Upper lobe of right lung (tissue), 1 donor: ENCODE measurements at places on chromosomes 12 and 14. TPM values are rescaled to one million over a fixed set of nuclear protein-coding genes. Genes with fewer than 3 reads are reported as not detected.
A peak's percentile ranks its signal among the peaks of the same experiment; 100 is the strongest.

- DNase-seq = no peak
- no peaks in the 10 kb centered on the region for H3K4me1 ChIP-seq
- H3K27ac ChIP-seq = no peak overlapping the region
Observed at GRCh38 chr12:28795311-28795710, 353.8 kb upstream of the FAR2 start.

DNA sequence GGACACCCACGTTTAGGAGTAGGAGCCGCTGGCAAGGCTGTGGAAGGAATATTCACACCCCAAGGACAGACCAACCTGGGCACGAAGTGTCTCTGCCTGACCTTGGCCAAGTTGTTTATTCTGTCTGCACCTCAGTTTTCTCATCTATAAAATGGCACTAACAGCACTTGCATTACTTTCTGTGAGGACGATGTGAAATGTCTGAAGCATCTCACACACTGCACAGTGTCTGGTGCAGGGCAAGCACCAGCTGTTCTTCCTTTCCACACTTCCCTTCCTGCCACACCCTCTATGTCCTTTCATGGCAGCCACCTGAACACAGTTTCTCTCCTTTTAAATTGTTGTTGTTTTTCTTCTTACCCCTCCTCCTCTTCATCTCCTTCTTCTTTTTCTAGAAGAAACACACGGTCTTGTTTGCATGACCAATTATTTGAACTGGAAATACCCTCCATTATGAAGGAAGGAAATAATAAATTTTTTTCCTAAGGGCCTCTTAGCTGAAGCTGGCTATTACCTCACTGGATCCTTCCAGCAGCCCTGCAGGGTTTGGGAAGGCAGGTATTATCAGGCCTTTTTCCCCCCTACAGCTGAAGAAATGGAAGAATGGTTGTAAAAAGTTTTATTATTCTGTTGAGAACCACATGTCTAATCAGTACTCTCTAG, 42.9 kb upstream of the ATP23 start:
- H3K27me3 ChIP-seq = no peaks in the 10 kb centered on the region
- no peaks in the 10 kb centered on the region for H3K36me3 ChIP-seq
- peak overlapping the region; percentile 99 for H3K27ac ChIP-seq

DNA sequence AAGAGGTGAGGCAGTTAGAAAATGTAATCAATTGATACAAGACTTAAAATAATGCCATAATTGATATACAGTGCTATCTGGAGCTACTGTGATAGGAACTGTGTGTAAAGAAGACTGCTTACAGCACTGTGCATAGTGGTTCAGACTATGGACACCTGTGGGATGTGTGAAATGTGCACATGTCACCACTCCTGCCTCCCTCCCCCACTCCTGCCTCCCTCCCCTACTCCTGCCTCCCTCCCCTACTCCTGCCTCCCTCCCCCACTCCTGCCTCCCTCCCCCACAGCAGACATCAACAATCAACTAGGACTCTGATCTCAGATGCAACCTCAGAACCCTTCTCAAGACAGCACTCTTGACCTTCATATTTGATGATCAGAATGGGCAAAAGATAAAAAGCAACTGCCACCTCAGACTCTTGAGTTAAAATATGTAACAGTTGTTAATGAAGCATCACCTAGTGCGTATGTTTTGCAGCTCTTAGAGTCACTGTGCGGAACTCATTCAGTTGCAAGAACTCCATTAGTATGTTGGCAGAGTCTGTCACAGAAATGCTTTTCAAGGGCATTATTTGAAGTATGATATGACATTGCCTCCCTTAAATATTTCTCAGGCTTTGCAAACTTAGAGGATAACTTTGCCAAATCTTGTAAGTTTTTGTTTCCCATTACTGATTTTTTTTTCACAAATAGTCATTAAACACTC, 255.2 kb upstream of the DDHD1 start:
- DNase-seq = no peak
- H3K4me3 ChIP-seq = no peak overlapping the region
- no peak overlapping the region for H3K27ac ChIP-seq
- H3K36me3 ChIP-seq = no peaks in the 10 kb centered on the region

GRCh38 chr12:10142976-10143589, 13.1 kb upstream of the CLEC7A start:
- no peak overlapping the region for H3K27ac ChIP-seq
- no peaks in the 10 kb centered on the region for H3K36me3 ChIP-seq
- DNase-seq = no peak
- H3K4me3 ChIP-seq = no peak overlapping the region
- H3K4me1 ChIP-seq = no peaks in the 10 kb centered on the region

GRCh38 chr14:77032844-77033621, 4.5 kb upstream of the IRF2BPL start:
- no peaks in the 10 kb centered on the region for H3K36me3 ChIP-seq
- DNase-seq = peak; percentile 95
- H3K27me3 ChIP-seq = no peaks in the 10 kb centered on the region
- H3K27ac ChIP-seq = peak overlapping the region; percentile 99
- H3K4me3 ChIP-seq = peak overlapping the region; percentile 69

GRCh38 chr12:71269281-71269598, 111.4 kb upstream of the TSPAN8 start:
- no peak overlapping the region for H3K4me3 ChIP-seq
- no peaks in the 10 kb centered on the region for H3K27me3 ChIP-seq
- H3K4me1 ChIP-seq = no peaks in the 10 kb centered on the region
- no peaks in the 10 kb centered on the region for H3K36me3 ChIP-seq
- no peak overlapping the region for H3K27ac ChIP-seq
- DNase-seq = no peak

DNA sequence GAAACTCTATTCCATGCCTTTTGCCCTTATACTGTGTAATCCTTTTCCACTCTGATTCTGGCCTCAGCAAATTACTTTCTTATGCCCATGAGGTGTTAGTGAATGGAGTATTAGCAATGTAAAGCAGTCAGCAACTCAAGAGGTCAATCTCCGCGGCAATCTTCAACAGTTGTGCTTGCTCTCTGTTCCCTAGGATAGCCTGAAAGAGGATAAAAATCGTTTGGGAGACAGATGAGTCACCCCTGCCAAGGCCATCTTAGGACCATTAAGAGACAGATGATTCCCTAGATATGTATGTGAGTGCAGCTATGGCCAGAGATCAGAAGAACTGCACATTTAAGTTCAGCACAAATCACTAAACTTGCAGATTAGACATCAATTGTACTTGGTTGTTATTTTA, 1145.8 kb downstream of the GALC start:
- H3K27me3 ChIP-seq = no peaks in the 10 kb centered on the region
- H3K4me3 ChIP-seq = no peak overlapping the region
- no peaks in the 10 kb centered on the region for H3K4me1 ChIP-seq
- H3K36me3 ChIP-seq = no peaks in the 10 kb centered on the region

- no peak for DNase-seq
- H3K27me3 ChIP-seq = peaks cover 2% of the 10 kb centered on the region
- no peaks in the 10 kb centered on the region for H3K4me1 ChIP-seq
- no peaks in the 10 kb centered on the region for H3K36me3 ChIP-seq
Observed at GRCh38 chr12:130382818-130383217, 45.1 kb downstream of the PIWIL1 start.

DNA sequence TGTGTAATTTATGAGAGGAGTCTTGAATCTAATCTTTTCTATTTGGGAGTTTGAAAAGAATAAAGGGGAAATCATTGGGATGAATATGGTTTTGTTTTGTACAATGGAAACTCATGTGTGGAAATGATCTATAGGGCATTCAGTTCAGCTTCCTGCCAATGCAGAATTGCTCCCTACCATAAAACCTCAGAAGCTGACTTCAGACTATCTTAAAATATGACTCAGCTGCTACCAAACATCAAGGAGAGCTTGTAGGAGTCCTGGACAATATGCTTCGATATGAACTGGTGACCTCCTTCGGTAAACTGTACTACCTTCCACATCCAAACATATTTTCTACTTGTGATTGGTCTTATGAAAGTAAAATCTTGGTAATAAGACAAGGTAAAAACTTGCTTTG, 160.6 kb downstream of the CAPZA3 start:
- no peaks in the 10 kb centered on the region for H3K4me1 ChIP-seq
- no peak overlapping the region for H3K4me3 ChIP-seq
- DNase-seq = no peak
- no peak overlapping the region for H3K27ac ChIP-seq

Gene KRT79
- 5.4 TPM for total RNA-seq

Gene SSPN
- total RNA-seq = 15.6 TPM

Gene DHRS2
- 0.61 TPM for total RNA-seq

Gene MIPOL1
- 10.0 TPM for total RNA-seq

Gene TAS2R50
- 0.55 TPM for total RNA-seq

Gene KLHDC1
- total RNA-seq = 7.6 TPM

Gene KRT8
- total RNA-seq = 223 TPM

Gene TAS2R8
- total RNA-seq = not detected

Gene SMOC1
- 1.1 TPM for total RNA-seq
